Stimulated activated CD4-positive, alpha-beta T cell treated with anti-CD3 and anti-CD28 coated beads, Interleukin-1b, Interleukin-23, amount 100 ng/mL, for 48 hours (primary cell): ENCODE measurements at places on chromosomes 7 and 10.

- DNase-seq: no peak
Observed at GRCh38 chr10:75007646-75008045, 103.8 kb upstream of the SAMD8 start.

DNA sequence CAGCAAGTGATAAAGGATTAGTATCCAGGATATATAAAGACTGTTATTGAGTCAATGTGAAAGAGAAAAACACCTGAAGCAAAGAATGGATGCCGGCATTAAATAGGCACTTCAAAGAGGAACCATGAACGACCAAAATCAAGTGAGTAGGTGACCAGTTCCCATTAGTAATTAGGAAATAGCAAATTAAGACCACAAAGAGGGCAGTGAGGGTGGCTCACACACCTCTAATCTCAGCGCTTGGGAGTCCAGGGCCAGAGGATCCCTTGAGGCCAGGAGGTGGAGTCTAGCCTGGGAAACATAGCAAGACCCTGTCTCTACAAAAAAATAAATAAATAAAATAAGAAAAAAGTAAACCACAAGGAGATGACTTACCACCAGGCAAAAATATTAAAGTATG lies 1.5 kb upstream of the ANTXRL start:
- no peak for DNase-seq

GRCh38 chr10:123154711-123155505 lies 706 bp downstream of the BUB3 start:
- DNase-seq: no peak

DNA sequence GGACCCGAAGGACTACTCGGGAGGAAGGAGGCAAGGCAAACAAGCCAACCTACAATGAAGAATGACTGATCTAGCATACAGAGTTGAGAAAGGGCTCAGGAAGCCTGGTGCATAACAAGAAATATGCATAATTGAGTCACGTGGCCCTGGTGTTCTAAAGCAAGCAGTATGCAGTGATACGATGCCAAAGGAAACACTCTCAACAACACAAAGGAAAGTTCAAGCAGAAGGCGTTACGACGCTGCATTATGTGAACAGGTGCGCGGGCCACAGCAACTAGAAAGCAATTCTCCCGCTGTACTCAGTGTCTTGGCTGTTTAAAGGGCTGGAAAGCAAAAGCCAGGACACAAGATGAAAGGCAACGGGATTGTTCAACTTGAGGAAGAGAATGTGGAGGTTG lies 100.8 kb downstream of the PRTFDC1 start:
- DNase-seq: no peak

DNA sequence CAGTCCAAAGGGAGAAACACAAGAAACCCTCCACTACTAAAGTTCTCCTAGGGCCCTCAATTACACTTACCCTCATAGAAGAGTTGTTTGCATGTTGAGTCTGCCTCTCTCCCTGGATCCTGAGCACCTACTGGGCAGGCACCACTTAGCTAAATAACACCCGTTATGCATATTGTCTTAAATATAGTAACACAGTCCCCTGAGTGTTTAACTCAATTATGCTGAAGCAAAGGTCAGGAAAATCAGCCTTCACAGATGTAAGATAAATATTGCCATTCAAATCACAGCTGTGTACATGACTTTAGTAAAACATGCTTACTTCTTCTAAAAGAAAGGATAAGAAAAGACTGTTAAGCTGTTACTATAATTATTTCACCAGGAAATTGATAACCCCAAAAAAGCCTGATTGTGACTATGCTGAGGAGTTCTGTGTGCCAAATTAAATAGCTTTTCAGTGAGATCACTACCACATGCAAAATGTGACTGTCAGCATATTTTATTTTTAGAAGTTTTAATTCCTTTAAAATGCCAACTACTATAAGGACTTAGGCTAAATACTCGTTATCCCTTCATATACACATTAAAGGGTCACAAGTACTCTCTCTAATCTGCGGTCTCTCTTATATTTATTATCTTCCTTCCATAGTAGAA lies 733.9 kb upstream of the PHF14 start:
- no peak for DNase-seq

DNA sequence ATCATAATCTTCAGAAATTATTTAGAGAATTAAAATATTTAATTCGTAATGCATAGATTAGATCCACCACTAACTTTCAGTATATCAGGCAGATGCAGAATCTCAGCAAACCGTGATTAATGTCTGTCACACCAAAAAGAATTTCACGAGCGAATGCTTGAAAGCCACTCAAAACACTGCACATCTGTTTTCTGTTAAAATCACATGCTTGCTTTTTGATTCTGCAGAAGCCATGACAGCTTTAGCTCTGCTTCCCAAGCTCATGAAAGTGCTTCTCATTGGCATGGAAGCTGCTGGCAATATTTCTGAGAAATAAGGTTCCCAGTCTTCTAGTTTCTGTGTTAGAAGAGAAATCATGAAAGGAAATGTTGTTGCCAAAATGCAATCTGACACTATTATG lies 837.8 kb upstream of the LRRN3 start:
- DNase-seq: no peak

DNA sequence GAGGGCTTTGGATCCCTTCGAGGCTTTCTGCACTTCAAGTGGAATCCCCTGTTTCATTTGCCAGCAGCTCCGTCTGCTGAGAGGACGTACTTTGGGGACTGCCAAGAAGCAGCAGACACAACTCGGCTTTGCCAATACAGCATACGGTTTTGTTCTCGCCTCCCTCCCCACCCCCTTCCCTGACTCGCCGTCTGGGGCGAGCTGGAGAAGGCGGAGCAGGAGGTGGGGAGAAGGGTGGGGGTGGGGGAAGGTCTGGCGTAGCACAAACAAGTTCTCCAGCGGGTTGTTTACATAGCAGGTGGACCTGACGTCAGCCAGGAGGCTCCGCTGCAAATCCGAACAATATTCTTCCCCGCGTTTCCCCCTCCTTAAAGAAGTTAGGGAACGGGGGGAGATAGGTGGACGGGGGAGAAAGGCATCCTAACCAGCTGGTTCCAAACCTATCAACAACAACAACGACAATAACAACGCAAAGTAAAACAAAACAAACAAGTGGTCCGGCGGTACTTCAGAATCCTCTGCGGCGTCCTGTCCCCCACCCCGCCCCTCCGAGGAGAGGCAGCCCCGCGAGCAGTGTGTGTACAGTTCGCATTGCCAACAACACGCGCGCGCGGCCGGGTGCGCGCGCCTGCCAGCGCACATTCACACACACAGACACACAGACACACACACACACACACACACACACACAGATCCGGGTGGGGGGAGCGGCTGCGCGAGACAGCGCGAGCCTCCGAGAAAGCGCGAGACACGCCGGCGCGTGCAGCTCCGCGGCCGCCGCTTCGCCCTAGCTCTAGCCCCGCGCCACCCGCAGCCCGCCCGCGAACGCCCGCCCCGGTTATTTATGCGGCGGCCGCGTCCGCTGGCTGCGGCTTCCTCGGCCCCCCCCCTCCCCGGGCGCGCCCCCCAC lies 167.0 kb upstream of the PPP1R3A start:
- no peak for DNase-seq

- DNase-seq: no peak
Observed at GRCh38 chr7:45886931-45887667, 1.2 kb upstream of the IGFBP1 start.

GRCh38 chr7:6460303-6460702 lies 12.5 kb upstream of the DAGLB start:
- DNase-seq: no peak

DNA sequence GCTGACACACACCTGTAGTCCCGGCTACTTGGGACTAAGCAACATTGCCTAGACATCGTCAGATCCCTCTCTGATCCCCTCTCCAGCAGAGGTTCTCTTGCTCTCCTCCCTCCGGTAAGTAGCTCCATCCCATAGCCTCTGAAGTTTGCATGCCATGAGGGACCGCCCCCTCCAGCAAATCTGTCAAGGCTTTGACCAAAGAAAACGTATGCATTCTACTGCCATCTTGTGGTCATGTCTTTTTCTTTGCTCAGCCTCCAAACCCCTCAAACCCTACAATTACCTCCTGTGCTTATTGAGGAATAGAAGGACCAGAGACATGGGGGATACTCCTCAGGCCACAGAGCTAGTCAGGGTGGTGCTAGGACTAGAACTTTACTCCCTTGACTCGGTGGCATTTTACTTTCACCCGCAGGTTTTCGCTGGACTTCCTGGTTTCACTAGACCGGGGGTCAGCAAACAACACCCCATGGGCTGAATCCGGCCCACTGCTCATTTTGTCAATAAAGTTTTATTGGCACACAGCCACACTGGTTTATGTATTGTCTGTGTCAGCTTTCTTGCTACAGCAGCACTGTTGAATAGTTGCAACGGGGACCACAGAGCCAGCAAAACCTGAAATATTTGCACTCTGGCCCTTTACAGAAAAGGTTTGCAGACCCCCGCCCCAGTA lies 202.6 kb upstream of the FOXK1 start:
- DNase-seq: no peak

DNA sequence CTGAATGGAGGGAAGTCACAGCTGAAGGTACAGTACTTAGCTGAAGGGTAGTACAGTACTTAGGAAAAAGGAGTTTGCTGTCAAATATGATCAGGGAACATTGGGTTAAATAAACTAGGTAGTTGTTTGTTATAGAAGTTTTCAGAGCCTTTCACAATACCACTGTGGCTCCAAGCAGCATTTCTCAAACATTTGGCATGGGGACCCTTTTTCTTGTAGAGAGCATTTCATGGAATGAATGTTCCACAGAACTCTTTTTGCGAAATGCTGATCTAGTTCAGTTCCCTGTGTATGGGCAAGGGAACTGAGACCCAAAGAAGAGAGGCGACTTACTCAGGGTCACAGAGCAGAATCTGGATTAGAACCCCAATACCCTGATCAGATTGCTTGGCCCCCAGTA lies 31.5 kb upstream of the DDX50 start:
- no peak for DNase-seq
